T-helper 1 cell (primary cell): ENCODE measurements at places on chromosomes 1 and 21.

GRCh38 chr1:38962113-38962512, 20.5 kb upstream of the RHBDL2 start:
- DNase-seq = no peak

DNA sequence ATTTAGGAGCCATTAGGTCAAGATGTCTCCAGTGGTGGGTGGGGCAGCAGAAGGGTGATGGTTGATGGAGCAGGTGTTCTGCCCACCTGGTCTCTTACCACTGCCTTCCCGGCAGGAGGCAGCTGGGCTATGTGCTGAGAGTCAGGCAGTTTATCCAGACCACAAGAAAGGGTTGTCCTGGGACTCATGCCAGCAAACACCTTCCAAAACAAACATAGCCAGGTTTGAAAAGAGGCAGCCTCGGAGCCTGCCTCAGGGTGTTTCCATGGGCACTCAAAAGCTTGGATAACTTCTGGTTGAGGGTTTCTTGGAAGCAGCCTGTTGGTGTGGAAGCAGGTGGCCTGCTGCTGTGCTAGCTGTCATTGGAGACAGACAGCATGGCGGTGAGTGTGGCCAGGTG, 187.2 kb downstream of the PCP4 start:
- DNase-seq = no peak

GRCh38 chr21:14265023-14265422, 49.1 kb downstream of the RBM11 start:
- DNase-seq = no peak

- no peak for DNase-seq
Observed at GRCh38 chr1:40362699-40363098, 10.8 kb upstream of the SMAP2 start.

DNA sequence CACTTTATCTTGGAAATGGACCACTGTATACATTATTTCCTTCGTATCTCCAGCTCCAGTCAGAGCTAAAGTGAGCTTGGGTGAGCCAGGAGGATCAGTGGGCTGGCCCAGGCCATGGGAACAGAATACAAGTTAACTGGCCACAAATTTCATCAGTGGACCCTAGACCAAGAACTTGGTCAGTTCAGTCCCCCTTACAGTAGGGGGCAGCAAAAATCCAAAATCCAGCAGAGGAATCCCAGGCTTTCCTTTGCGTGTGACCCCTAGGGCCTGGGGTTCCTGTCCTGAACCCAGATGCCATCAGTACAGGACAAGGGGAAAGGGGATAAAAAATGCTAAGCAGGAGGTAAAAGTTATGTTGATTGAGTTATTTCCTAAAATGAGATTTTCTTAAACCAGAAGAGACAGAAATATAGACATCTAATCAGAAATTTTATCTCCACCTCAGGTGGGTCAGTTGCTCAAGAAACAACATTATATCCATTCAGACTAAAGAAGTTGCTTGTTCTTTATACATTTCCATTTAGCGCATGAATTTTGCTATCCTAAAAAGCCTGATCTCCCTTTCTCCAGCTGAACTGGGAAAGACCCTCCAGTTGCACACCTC, 24.1 kb upstream of the LCE5A start:
- DNase-seq = no peak

DNA sequence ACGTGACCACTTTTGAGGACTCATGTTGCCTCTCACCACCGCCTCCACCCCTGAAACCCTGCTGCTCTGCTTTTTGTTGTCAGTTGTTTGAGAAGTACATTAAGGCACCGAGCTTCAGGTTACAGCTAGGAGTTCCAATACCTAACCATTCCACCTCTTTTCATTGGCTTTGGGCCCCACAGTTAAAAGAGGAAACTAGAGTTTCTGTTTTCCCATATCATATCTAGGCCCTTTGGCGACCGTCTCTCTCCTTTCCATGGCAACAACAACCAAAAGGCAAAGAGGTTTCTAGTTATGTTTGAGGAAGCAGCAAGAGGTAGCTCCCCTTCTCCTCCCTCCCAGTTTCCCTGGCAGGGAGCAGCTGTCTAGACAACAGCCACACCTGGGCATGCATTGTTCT, 5.9 kb downstream of the ANKRD35 start:
- no peak for DNase-seq
